ENCODE measurements at places on chromosomes 13 and 19. TPM values are rescaled to one million over a fixed set of nuclear protein-coding genes. Genes with fewer than 3 reads are reported as not detected.

Gene LGALS16
- total RNA-seq = not detected

Gene SIGLEC9
- total RNA-seq = not detected

- DNase-seq = no peak
Observed at GRCh38 chr13:31846961-31847752, 107.8 kb downstream of the RXFP2 start.

DNA sequence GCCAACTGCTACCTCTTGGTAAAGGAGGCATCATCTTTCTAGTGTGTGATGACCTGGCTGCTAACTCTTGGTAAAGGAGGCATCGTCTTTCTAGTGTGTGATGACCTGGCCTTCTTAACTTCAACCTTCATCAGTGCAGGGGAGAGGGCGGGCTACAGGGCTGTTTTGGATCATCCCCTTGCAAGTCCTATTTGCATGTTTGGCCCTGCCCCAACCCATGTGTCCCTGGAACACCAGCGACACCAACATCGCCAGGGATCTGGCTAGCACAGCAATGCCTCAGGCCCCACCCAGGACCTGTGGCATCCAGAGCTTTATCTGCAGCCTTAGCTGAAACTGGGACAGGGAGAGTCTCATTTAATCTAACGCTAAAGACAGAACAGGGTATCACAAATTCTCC is 492.4 kb downstream of the MYO16 start:
- DNase-seq = no peak

DNA sequence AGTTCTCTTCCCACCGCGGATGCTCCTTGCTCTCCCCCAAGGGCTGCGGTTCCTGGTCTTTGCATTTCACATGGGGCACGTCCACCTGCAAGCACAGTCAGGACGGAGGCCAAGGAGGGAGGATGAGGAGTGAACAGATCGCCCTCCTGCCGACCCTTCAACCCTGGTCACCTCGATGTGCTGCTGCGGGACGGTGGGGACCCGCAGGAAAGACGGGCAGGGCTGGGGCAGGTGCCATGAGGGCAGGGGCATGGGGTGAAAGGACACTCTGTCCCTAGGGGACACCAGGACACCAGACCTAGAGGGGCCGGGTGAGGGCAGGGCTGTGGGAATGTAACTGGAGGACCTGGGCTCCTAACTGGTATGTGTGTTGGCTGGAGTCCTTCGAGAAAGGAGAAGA is 840 bp downstream of the SYCE2 start:
- no peak for DNase-seq

- DNase-seq = no peak
Observed at GRCh38 chr13:36480726-36481427, 48.6 kb downstream of the CCNA1 start.

DNA sequence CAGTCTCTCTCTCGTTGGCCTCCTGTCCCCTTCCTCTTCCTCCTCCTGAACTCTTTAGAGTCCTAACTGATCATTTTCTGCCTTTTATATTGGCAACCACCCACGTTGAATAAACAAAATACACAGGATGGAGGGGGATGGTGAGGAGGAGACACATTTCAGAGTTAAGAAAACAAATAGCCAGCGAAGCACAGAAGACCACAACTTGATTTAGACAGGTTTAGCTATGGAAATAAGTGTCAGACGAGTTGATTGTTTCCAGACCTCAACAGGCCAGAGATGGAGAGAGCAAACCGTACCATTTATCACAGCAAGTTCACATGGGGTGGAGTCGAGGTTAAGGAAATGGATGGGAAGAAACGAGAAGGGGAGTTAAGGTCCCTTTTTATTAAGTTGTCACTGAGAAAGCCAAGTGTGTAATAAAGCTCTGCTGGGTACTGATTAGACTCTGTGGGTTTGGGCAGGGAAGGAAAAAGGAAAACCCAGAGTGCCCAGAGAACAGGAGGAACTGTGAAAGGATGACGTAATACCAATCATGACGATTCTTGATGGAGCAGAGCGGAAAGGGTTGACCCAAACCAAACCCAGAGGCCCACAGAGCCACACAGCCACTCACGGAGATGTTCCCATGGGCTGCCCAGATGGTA is 11.1 kb upstream of the SERP2 start:
- no peak for DNase-seq

All from bronchial epithelial cell (primary cell).